Amygdala (tissue), 56 donors: ENCODE measurements at places on chromosomes 11 and 22.

DNA sequence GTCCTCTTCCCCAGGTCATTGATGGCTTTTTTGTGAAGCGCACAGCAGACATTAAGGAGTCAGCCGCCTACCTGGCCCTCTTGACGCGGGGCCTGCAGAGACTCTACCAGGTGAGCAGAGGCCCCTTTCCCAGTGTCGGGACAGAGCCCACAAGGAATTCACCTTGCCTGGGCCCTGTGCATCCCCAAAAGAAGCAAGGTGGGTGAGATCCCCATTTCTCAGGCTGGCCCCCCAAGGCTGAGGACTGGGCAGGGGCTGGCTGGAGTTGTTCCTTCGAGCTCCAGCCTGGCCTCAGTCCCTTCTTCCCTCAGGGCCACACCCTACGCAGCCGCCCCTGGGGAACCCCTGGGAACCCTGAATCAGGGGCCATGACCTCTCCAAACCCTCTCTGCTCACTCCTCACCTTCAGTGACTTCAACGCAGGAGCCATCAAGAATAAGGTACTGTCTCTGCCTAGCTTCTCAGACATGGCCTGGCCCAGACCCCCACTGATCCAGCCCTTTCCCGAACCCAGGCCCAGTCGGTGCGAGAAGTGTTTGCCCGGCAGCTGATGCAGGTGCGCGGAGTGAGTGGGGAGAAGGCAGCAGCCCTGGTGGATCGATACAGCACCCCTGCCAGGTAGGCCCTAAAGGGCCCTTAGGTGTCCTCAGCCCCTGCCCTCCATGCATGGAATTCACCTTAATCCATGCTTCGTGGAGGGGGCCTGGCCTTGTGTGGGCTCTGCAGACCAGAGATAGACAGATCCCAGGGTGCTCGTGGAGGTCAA, 4.7 kb downstream of the MUS81 start:
- no peak for DNase-seq

GRCh38 chr11:118430956-118431355, 5.3 kb upstream of the KMT2A start:
- no peak for DNase-seq

GRCh38 chr11:65381716-65382032, 772 bp downstream of the SLC25A45 start:
- DNase-seq: no peak

GRCh38 chr22:27198518-27199035, 541.2 kb downstream of the MIAT start:
- no peak for DNase-seq

DNA sequence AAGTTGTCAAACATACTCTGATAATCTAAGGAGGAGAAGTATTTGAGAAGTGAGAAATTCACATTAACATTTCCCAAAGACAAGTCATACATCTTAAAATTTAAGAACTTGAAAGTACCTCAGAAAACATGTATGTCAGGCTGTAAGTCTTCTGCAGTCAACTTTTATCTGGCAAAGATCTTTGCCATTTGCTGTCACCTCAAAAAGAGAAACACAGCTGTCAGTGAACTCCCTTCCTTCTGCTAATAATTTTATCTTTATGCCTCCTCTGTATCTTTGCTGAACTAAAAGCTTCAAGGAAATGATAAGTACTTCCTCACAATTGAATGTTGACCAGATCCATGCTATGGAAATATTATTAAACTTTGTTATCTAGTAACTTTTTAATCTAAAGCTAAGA, 18.7 kb downstream of the TTC17 start:
- DNase-seq: no peak

- DNase-seq: no peak
These were observed at the start of gene PAMR1 for GRCh38 chr11:35525501-35526175. Gene PAMR1, minus strand, starts transcription at chr11:35525616. Its CDS starts 31 bp downstream, at chr11:35525585.

- DNase-seq: no peak
These were observed 61.3 kb upstream of the CLNS1A start for GRCh38 chr11:77698896-77699295.

DNA sequence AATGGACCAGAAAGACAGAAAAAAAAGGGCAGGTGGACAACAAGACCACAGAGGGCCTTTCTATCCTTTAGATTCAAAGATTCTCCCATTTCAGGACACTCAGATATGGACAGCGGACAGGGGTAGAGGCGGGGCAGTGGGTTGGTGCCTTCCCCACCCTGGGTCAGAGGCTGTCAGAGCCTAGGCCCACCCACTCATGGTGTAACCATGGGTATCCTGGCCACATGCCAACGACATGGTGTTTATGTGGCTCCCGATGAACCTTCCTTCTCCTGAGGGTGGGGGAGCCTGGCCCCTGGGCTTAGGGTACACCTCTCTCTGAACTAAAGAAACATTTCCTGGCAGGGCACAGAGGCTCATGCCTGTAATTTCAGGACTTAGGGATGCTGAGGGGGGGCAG, 14.3 kb upstream of the P2RY2 start:
- no peak for DNase-seq

- DNase-seq: no peak
These were observed 1.3 kb downstream of the MRPL23 start for GRCh38 chr11:1948389-1948788.
